Activated naive CD8-positive, alpha-beta T cell treated with anti-CD3 and anti-CD28 coated beads, Interleukin-2, amount 50 U/mL, for 24 hours (primary cell): ENCODE measurements at places on chromosomes 2 and 18.

DNA sequence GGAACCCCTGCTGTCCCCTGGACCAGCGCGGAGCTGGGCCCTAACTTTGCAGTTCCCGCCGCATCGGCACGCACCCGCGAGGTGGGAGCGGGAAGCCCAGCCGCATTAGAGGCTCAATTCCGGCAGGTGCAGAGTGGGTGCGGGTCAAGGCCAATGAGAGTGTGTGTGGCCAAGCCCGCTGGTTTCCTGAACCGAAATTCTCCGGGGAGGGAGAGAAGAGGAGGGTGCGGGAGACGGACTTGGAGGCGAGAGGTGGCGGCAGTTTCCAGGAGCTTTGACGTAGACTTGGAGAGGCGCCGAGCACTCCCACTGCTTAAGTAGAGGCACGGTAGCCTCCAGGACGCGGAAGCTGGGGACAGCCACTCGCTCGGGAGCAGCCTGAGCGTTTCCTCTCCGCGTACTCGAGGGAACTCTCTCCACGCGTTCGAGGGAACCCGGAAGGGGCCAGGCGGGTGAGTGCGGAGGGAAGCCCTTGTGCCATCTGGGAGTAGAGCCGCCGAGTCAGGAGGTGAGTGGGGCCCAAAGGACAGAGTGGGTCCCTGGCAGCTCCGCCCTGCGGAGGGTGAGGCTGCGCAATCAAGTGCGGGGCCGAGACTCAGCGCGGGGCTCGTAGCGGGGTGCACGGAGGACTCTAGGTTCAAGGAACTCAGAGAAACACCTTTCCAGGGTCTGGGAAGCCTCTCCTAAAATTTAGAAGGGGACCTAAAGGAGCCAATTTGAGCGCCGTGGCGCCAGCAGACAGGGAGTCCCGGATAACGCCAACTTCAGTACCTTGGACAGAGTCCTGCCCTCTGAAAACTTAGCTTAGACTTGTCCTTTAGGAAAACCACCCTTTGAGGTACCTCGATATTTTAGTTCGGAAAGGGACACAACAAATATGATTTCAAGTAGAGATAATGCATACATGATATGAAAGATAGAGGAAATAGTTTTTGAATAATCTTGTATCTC is at the start of gene FAM237A:
TSS of gene FAM237A (plus strand) at position 413 of the 951 bp plus-strand sequence. CDS start 1,750 bp downstream, outside the sequence.
- peak; percentile 4 for DNase-seq

- peak; percentile 62 for DNase-seq
Measured at GRCh38 chr2:224038049-224038829, 847 bp downstream of the SERPINE2 start.

DNA sequence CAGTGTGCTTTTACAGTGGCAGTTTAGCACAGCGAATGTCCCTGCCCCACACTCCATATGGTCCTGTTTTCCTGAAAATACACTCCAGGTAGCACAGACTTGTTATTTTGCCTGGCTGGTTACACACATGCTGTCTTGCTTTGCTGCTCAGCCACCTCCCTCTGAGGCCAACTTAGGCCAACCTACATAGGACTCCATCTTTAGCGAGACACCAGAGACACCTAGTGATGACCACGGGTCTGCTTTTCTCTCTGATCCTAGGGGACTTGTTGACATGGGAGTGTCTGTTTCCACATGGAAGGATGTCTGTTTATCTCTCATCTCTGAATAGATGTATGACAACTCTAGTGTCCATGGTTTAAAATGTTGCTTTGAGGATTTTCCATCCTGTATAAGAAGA is 43.3 kb downstream of the PLEKHB2 start:
- DNase-seq = no peak

DNA sequence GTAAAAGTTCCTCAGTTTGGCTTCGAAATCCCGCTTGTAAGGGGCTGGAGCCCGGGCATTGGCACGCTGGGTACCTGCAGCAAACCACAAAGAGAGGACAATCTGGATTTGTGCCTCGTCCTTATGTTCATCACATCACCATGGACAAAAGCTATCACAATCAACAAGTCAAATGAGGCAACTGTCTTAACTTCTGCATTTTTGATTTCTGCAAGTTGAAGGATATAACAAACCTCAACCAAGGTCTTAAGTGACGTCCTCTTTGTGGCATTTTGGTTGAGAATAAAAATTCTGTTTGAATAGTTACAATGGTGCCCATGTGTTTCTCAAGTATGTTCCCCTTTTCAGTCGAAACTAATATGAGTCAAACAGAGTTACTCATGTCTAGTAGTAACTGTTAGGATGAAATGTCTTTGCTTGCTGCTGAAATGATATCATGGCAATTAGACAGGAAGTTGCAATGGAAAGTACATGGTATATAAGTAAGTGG is 70.8 kb upstream of the STK17B start:
- DNase-seq = no peak
